ENCODE measurements at places on chromosomes 4 and X.

DNA sequence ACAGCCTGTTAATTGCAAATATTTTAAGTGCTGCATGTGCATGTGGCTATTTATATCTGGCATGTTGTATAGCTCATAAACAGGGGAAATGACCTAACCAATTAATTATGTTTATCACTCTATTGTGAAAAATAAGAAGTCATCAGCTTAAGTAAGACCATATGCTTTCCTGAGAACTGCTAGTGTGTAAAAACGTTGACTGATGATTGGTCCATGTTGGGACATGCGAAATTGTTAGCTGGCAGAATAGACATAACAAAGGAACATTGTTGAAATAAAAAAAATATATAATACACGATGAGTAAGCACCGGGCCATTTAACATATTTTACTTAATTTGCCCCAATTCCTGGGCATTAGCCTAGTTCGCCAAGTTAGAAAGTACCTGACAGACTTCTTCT lies 207.5 kb downstream of the ANK2 start:
- DNase-seq = no peak

DNA sequence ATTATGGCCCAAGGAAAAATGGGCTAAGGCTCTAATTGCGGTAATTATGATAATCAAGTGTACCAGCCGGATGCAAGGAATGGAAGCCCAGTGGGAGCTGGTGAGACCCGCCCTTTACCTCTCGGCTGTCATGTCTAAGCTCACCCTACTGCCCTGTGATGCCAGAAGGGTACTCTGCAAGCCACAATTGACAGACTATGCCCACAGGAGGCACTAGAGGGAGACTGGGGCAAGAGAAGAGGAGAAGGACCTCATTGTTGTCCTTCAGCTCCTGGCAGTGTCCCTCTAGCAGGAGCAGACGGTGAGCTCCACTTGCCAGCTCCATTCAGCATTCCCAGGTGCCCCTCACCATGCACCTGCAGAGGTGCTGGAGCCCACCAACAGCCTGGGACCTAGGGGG lies 141.8 kb downstream of the SMIM20 start:
- DNase-seq = no peak

- DNase-seq = no peak
These were observed 10.1 kb downstream of the FGFRL1 start for GRCh38 chr4:1021386-1022050.

DNA sequence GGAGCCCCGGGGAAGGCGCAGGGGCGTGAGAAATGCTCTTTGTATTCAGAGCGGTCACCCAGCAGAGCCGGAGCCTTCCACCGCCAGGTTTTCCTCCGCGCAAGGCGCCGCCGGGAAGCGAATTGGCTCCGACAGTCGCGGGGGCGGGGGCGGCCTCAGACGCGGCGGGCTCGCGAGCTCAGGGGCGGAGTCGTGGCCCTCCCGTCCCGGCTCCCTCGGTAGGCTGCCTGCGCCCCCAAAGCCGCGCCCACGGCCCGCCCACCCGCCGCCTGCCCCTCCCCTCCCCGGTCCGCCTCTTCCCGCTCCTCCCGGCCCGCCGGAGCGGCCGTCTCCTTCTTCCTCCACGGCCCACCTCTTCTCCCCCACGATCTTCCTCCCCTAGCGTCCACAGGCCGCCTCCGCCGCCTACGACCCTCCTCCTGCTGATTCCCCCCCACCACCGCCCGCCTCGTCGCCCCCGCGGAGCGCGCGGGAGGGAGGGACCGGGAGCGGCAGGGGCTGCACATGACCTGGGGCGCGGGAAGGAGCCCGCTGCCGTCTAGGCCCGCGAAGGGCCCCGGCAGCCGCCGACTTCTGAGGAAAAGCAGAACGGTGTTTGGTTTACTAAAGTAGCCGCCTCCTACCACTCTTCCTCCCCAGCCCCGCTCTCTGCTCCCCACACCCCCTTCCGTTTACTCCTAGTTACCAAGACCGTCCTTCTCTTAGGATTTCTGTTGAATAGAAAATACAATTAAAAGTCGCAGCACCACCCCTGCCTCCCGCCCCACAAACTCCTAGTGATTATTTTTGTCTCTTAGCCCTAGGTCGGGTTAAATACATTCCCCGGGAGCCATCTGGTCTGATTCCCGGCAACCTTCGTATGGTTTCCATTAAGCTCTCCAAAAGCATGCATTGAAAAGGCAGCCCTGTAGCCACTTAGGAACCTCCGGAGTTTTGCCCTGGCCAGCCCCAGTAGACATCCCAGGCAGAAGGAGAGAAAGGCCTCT lies 53.2 kb downstream of the C4orf51 start:
- DNase-seq = peak; percentile 55

- no peak for DNase-seq
These were observed 14.9 kb downstream of the MID1IP1 start for GRCh38 chrX:38816155-38816554.

GRCh38 chrX:139842326-139843185 lies 90.3 kb downstream of the ATP11C start:
- DNase-seq = no peak

- DNase-seq = no peak
These were observed 3.2 kb downstream of the SCARB2 start for GRCh38 chr4:76210452-76210851.

GRCh38 chr4:180923486-180923885 lies 1319.7 kb upstream of the TENM3 start:
- DNase-seq = no peak

DNA sequence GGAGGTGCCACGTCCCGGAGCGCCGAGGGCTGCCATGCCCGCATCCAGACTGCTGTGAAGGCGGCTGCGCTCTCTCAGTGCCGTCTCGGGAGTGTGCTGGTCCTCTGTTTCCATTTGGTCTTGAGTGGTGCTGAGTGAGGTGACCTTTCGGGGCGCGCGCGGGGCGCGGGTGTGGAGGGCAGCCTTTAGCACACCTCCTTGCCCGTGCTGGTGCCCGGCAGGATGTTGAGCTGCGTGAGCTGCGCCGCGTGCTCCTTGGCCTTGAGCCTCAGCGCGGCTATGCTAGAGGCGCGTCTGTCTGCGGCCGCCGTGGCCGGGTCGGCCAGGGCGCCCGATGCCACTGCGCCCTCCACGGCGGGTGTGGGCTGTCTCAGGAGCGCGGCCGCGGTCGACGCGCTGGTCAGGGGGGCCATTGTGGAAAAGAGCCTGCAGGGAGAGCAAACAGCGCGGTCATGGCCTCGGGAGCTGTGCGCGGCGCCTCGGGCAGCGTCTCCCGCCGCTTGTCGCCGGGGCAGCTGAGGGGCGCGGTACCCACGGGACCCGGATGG lies 11.2 kb downstream of the ARX start:
- DNase-seq = no peak

DNA sequence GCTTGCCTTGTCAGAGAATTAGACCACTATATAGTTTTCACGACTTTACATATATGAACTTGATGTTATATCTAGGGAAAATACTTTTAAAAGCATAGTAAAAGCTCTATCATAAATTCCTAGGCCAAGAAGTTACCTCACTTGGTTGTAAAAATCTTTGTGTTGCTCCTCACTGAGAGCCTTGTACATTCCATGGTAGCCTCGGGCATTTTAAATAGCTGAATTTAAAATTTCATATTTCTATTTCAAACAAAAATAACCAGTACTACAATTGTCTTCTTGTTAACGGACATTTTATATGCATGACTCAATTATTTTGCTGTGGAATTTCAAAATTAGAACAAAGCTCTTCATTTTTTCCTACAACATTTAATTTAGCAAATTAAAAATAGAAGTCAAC lies 107.6 kb downstream of the MID1 start:
- no peak for DNase-seq

GRCh38 chr4:38559374-38559773 lies 104.6 kb upstream of the KLF3 start:
- no peak for DNase-seq

DNA sequence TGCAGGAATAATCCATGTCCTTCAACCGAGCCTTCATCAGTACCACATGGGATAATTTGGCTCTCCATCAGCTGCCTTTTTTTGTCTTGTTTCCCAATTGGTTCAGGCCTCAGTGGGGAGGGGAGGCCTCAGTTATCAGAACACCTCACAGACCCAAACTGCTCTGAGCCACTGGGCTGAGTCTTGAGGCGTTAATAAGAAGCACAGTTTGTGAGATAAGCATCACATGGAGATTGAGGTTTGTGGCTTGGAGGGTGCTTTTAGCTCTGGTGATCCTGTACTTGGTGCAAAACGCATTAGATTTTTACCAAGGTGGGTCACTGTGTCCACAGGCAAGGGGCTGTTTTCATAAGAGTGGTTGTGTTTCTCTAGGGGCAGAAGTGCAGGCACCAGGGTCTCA lies 82.8 kb upstream of the HPF1 start:
- DNase-seq = no peak

DNA sequence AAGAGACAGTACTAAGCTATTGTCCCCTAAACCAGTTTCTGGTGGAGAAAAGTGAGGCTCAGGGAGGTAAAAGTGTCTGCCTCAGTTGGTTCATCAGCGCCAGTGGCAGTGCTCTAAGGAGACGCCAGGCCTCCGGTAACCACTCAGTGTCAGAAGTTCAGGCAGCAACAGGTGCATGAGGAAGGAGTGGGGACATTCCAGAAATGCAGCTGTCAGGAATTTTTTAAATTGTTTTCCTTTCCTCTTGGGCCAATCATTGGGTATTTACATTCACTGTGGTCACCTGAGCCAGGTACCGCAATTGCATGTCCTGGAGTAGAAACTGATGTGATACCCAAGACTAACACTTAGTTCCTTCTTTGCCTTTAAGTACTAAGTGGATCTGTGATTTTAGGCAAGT lies 40.2 kb upstream of the HS3ST1 start:
- DNase-seq = no peak

GRCh38 chr4:88526221-88526815 lies 2.7 kb upstream of the PYURF start:
- DNase-seq = no peak

DNA sequence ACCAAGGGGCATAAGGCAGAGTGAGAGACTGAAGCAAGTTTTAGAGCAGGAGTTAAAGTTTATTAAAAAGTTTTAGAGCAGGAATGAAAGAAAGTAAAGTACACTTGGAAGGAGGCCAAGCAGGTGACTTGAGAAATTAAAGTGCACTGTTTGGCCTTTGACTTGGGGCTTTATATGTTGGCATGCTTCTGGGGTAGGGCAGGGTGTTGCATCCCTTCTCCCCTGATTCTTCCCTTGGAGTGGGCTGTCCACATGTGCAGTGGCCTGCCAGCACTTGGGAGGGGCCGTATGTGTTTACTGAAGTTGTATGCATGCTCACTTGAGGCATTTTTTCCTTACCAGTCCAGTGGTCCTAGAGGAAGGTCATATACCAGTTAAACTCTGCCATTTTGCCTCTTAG lies 35.3 kb upstream of the GPR173 start:
- no peak for DNase-seq

DNA sequence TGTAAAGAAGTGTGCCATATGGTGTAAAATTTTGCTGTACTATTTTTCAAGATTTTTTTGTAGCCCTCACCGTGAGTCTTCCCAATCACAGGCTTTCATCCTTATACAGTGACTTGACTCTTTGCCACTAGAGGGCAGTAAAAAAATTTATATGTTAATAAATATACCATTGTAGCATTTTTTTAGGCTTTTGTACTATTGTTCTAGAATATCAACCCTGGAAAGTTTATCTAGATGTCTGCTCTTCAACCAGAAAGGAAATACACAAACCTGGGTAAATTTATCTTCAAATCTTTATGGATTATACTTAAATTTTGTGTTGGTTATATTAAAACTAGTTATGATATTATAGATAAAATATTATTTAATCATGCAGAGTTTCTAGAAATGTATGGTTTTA lies 235.3 kb downstream of the TENM3 start:
- no peak for DNase-seq

DNA sequence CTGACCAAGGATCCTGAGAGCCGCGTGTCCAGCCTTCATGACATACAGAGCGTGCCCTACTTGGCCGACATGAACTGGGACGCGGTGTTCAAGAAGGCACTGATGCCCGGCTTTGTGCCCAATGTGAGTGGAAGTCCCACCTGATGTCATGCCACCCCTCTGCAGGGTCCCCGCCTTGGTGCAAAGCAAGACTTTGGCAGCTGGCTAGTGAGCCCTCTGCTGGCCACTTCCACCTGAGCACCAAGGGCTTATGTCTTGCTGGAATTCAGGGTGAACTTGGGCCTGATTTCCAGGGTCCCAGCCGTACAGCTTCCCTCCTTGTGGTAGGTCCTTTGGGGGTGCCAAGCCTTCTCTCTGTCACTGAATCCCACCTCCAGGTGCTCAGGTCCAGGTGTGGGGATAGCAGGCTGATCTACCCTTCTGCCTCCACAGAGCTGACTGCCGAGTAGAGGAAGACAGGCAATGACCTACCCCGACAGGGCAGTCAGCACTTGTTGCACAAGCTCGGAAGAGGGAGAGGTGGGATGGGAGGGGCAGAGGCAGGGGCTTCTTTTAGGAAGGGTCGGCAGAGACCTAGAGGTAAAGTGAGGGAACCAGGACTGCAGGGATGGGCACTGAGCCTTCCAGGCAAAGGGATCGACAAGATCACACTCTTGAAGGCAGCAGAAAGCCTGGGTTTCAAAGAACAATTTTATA lies 248.1 kb downstream of the EVC2 start:
- DNase-seq = no peak

DNA sequence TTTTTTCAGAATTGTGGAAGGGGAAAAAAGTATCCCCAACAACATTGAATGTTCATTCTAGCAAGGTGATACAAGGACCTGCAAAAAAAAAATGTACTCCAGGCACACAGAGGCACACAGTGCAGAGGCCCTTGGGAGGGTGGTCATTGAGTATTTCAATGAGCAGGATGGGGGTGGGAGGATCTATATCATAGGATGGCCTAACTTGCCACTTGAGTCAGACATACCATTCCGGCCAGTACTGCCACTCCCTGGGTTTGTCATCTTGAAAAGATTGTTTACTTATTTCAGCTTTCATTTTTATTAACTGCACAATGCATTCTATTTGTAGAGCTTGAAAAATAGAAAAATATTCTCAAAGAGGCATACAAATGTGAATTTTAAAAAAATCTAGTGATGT lies 18.7 kb downstream of the ZNF595 start:
- no peak for DNase-seq

All from activated CD4-positive, alpha-beta T cell treated with anti-CD3 and anti-CD28 coated beads, Interleukin-2, amount 50 U/mL, for 24 hours (primary cell).